Frontal cortex (tissue), 4 donors: ENCODE measurements at places on chromosomes 3 and 15. TPM values are rescaled to one million over a fixed set of nuclear protein-coding genes. Genes with fewer than 3 reads are reported as not detected.

RBPMS2 gene
- under 0.01 TPM for total RNA-seq

PSMD6 gene
- 63.2 TPM for total RNA-seq

LSAMP gene
- total RNA-seq, result 59.9 TPM

DNASE1L3 gene
- 0.41 TPM for total RNA-seq

GOLGA6B gene
- total RNA-seq, result not detected

FAM240A gene
- not detected for total RNA-seq
